ENCODE measurements at places on chromosomes 6 and 20.

DNA sequence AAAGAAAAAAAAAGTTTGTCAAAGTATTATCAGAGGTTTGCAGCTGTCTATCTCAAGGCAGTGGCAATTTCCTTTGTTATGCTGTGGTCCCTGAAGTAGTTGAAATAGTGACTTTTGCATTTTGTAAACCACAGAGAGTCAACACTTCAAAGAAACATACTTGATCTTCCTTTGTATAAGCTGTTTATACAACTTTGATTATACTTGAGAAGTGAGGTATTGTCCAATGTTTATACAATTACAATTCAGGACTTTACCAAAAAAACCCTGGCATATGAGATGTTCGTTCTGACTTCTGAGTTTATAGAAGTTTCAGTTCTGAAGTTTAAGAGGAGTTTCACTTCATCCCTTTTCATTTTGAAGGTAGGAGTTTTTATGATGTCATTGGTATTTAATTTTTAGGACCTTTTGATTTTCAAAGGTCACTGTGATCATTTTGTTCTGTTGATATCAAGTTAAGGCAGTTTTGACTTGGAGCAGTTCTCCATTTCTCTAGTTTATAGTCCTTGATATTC, 4.0 kb downstream of the STK4 start:
- DNase-seq = no peak

DNA sequence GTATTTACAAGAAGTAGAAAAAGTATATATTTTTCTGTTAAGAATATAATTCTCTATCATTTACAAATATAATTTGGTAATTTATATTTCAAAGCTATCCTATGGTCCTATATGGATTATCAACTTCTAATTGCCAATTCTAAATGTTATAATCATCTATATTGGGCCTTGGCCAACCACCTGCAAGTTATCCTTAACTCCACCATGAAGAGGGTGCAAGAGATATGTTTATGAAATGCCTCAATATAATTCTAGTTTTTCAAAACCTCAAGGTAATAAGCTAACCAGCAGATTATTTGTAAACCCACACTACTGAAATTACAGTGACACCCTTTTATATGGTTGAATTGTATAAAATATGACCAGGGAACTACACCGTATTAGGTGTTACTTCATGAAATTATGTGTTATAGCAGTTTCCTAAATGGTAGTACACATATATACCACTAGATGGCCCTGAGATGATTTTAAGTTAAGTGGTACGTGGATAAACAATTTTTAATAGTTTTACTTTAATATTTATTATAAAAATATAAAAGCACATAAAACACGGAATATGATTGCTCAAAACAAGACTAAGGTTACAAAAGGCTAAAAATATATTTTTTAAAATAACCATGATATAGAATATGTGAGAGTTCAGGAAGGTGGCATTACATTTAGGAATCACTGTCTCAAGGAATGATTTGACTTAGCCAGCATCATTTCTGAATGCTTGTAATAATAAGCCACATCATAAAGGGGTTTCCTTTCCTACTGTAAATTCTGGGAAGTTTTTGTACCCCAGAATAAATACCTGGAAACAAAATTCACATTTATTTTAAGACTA, 9.8 kb upstream of the PNISR start:
- DNase-seq = peak; percentile 19

DNA sequence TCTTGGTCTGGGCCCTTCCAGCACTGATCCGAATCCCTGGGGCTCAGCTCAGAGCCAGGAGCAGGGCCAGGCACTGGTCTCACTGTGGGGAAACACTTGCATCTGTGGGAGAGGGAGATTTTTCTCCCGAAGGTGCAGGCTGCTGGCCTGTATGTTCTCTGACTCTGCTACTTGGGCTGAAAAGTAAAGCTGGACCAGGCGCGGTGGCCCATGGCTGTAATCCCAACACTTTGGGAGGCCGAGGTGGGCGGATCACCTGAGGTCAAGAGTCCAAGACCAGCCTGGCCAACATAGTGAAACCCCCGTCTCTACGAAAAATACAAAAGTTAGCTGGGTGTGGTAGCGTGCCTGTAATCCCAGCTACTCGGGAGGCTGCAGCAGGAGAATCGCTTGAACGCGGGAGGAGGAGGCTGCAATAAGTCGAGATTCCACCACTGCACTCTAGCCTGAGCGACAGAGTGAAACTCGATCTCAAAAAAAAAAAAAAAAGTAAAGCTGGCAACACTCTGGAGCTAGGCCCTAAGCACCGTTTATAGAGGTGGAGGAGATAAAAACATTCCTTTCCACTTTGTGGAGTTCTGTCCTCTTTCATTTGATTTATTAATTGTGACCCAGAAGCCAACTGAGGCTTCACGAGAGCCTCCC, 41.7 kb downstream of the JPH2 start:
- no peak for DNase-seq

DNA sequence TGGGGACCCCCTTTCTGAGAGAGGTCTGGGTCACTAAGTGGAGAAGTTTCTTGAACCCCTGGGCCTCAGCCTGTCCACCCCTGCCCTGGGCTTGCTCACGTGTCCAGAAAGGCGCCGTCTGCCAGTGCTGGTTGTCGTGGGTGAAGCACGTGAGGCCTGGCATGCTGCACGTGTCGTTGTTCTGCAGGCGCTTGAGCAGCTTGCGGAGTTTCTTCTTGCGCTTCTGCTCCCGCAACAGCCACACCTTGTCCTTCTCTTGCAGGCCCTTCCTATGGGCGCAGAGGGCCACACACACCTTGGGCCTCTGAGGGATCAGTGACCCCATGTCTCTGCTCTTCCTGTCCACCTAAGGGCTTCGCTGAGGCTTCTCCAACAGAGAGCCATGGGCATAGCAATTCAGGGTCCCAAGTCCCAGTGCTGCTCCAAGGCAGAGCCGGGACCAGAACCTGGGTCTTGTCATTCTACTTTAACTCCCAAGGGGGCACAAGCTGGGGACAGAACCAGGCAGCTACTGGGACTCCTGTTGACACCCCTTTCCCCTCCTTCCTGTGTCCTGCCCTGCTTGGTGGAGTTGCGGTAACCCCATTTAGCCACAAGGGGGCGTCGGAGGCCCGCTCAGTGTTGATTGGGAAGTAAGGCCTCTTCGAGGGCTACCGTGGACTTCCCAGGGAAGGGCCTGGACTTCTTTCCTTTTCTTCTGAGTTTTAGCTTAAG, 121.8 kb downstream of the SULF2 start:
- DNase-seq = peak; percentile 84

GRCh38 chr6:41939176-41939847, 2.3 kb downstream of the CCND3 start:
- DNase-seq = no peak

DNA sequence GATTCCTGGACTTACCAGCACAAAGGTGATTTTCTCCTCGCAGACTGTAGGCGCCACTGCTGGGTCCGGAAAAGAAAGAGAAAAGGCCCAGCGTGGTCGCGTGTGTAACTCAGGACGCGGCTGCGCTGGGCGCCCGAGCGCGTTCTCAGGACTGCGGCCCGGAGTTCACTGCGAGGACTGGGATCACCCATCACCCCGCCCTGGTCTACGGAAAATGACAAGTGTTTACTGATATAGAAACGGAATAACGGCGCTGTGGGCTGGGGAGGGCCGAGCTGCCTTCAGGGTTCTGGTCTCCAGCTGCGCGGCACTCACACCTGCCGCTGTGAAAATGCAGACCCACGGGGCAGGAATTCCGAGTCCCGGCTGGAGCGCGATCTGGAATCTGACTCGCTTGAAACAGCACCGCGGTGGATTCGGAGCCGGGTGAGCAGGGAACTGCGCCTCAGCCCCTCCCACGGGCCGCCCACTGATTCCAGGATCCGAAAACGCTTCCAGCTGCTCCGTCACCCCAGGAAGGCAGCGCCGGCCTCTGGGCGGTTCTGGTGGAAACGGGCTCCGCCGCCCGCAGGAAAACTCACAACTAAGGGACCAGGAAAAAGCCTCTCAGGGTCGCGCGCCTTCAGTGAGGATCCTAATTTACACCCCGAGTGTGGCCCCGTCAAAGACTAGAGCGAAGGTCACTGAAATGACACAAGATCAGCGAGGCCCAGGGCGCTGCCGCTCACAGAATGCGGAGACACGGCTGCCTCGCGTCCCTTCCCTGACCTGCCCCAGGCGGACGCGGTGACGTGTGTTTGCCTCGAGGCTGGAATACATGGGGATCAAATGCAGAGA, 34.5 kb downstream of the HLA-A start:
- DNase-seq = peak; percentile 69

DNA sequence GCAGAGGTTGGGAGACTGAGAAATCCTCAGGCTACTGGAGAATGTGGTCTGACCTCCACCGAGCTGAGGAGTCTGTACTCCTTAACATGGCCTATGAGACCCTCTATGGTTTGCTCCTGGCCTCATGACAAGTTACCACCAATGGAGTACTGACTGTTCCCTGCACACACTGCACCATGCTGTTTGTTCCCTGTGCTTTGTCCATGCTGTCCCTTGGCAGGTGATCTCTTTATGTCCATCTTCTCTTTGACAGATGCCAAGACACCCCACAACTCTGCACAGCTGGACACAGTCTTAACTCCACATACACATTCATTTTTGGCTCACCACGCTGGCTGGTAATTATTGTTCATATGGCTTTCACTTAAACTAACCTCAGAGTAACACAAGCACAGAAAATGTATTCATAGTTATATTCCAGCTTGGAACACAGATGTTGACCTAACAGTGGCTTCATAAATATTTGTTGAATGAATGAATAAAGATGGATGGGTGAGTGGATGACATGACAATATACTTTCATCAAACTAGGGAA, 258.0 kb downstream of the ATXN1 start:
- no peak for DNase-seq

DNA sequence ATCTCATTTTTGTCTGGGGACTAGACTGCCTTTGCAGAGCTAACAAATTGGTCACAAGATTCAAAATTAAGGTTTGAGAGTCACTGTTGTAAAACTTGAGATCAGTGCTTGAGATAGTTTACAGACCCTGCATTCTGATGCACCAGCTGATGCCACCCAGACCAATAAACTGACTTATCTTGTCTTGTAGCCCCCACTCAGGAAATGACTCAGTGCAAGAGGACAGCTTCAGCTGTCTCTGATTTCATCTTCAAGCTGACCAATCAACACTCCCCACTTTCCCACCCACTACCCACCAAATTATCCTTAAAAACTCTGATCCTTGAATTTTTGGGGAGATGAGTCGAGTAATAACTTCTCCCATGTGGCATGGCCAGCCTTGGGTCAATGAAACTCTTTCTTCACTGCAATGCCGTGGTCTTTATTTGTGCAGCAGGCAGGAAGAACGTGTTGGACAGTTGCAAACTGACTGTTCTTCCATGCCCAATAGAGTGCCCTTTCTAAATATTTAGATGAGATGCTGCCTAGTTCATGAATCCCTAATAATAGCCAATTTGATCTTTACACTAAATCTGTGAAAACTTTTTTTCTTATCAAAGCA, 48.3 kb upstream of the PROKR2 start:
- DNase-seq = no peak

DNA sequence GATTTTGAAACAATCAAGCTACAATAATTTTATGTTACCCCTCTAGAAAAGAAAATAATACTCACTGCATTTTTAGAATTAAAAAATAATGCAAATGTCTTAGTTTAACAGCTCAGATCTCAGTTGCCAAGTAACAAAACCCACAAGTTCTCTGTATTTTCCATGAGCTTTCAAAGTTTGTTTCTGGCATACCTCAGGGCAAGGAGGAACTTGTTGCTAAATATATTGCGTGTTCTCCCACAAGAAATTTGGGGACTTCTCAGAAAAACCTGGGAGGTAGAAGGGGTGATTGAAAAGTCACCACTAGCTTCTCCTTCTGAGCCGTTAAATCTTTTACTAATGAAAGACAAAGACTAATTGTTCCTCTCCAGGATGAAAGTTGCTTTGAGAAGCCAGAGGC, 236.8 kb upstream of the MARCKS start:
- no peak for DNase-seq

DNA sequence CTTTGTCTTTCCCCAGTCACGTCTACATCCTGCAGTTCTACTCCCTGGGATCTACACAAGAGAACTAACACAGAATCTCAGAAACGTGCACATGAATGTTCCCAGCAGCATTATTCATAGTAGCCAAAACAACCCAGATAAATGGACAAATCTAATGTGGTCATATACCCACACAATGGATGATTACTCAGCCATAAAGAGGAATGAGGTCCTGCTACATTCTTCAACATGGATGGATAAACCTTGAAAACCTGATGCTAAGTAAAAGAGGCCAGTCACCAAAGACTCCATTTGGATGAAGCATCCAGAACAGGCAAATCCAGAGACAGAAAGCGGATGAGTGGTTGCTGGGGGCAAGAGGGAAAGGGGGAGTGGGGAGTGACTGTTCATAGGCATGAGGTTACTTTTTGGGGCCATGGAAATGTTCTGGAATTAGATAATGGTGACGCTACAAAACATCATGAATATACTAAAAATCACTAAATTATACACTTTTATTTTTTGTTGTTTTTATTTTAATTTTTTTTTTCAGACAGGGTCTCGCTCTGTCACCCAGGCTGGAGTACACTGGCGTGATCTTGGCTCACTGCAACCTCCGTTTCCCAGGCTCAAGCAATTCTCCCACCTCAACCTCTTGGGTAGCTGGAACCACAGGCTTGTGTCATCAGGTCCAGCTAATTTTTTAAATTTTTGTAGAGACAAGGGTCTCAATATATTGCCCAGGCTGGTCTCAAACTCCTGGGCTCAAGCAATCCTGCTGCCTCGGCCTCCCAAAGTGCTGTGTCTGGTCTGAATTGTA, 50.8 kb upstream of the DSN1 start:
- no peak for DNase-seq

DNA sequence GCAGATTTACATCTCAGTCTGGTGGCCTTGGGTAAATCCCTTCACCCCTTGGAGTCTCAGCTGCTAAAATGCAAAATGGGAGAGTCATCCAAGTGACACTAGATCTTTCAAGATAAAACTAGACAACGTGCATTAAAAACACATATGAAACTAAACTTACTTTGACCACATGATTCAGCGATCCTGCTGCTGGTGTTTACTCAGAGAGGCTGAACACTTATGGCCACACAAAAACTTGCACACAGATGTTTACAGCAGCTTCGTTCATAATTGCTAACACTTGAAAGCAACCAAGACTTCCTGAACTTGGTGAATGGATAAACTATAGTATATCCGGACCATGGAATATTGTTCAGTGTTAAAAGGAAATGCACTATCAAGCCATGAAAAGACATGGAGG, 55.3 kb upstream of the GPR6 start:
- no peak for DNase-seq

DNA sequence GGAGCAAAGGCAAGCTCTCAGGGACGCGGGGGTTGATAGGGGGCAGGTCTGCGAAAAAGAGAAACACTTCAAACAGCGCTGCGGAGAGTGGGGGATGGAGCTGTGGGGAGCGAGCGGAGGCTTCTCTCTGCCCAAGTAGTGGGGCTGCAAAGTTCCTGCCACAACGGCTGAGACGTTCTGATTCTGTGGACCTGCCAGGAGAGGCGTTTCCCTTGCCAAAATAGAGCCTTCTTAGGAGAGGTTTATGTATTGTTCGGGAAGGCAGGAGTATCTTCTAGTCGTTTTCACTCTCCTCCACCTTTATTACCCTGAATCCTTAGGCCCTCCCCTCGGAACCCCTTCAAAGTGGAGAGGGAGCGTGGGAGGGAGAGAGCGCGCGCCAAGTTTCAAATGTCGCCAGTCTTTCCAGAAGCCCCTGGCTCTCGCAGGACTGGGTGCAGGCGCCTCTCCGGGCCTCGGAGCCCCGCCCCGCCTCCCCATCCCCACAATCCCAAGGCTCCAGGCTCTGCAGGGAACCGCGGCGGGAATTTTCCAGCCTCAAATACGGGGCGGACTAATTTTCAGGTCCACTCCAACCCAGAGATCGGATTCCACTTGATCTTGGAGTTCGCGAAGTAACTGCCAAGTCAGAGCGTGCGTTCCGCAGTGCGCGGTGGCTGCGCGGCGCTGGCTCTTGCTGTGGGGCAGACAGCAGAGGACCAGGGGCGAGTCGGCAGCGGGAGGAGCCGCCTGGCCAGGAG, 10.0 kb upstream of the POU3F2 start:
- no peak for DNase-seq
